Left cardiac atrium (tissue), 4 donors: ENCODE measurements at places on chromosomes 2 and 18. TPM values are rescaled to one million over a fixed set of nuclear protein-coding genes. Genes with fewer than 3 reads are reported as not detected.

- no peak for DNase-seq
These were observed 282.4 kb upstream of the RAB12 start for GRCh38 chr18:8326763-8327394.

The TUBB8B gene
- not detected for total RNA-seq

- DNase-seq = no peak
These were observed 47.2 kb downstream of the HDLBP start for GRCh38 chr2:241268306-241268705.

GRCh38 chr2:8709611-8710010 is 27.8 kb downstream of the ID2 start:
- DNase-seq = no peak

The PIKFYVE gene
- total RNA-seq = 17.2 TPM

DNA sequence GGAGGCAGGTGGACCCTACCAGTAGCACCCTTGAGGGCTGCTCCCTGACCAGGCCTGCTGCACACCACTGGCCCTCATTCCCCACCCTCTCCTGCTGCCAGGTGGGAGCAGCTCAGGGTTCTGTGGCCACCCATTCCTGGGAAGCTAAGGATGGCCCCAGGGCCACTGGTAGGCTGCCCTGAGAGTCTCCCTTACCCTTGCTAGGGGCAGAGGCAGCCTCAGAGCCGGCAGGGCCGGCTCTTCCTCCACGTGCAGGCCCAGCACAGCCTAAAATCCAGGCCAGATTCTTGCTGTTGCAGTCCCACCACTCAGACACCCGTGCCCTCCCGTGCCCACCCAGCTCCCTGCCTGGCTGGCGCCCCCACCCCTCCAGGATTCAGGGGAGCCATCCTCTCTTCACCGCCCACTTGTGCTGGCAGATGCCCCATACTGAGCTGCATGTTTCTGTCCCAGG is 199.0 kb downstream of the EIPR1 start:
- no peak for DNase-seq

GRCh38 chr2:37711831-37712230 is 40.4 kb upstream of the CDC42EP3 start:
- no peak for DNase-seq

DNA sequence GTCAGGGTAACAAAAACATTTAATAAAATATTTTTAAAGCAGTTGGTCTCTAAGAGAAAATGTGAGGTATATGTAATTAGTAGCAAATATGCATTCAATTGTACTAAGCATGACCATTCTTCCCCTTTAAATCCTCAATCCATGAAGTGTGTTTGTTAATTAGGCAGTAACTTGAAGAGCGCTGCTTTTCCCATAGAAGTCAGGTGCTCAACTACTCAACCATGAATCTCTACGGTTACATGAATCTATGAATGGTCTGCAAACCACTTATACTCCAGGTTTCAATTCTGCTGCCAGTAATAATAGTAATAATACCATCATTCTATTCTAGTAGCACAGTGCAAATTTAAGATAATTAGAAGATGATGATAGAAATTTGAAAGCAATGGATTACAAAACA is 55.8 kb downstream of the SLC8A1 start:
- DNase-seq = no peak

The RNU2-63P gene
- total RNA-seq = 2.4 TPM

The EML4 gene
- 8.5 TPM for total RNA-seq

GRCh38 chr2:69985688-69986087 is 24.3 kb upstream of the ASPRV1 start:
- peak; percentile 42 for DNase-seq
